B cell (primary cell): ENCODE measurements at places on chromosomes 7 and 10. TPM values are rescaled to one million over a fixed set of nuclear protein-coding genes. Genes with fewer than 3 reads are reported as not detected.

The MACC1 gene
- 4.9 and 6.2 TPM in 2 replicates for total RNA-seq

GRCh38 chr10:67670401-67670800 lies 25.6 kb downstream of the CTNNA3 start:
- H3K27ac ChIP-seq, result no peak overlapping the region
- H3K36me3 ChIP-seq, result no peaks in the 10 kb centered on the region
- no peak overlapping the region for H3K4me3 ChIP-seq
- DNase-seq, result no peak
- no peaks in the 10 kb centered on the region for H3K4me1 ChIP-seq
- peaks cover 3% of the 10 kb centered on the region for H3K27me3 ChIP-seq

- no peak overlapping the region for H3K27ac ChIP-seq
- no peak overlapping the region for H3K4me3 ChIP-seq
- no peaks in the 10 kb centered on the region for H3K4me1 ChIP-seq
- no peaks in the 10 kb centered on the region for H3K27me3 ChIP-seq
- DNase-seq, result no peak
Observed at GRCh38 chr7:112161253-112162141, 44.7 kb downstream of the DOCK4 start.

The MSANTD7 gene
- total RNA-seq, result 12.9 and 15.2 TPM in 2 replicates

- H3K27ac ChIP-seq, result no peak overlapping the region
- H3K27me3 ChIP-seq, result peaks cover 9% of the 10 kb centered on the region
- H3K4me3 ChIP-seq, result no peak overlapping the region
- no peaks in the 10 kb centered on the region for H3K36me3 ChIP-seq
Observed at GRCh38 chr10:10901906-10902305, 115.8 kb upstream of the CELF2 start.

The DPP6 gene
- total RNA-seq, result not detected in 2 replicates

GRCh38 chr10:131061216-131061615 lies 250.3 kb downstream of the TCERG1L start:
- no peaks in the 10 kb centered on the region for H3K36me3 ChIP-seq
- no peak for DNase-seq
- H3K27me3 ChIP-seq, result no peaks in the 10 kb centered on the region
- no peak overlapping the region for H3K27ac ChIP-seq

DNA sequence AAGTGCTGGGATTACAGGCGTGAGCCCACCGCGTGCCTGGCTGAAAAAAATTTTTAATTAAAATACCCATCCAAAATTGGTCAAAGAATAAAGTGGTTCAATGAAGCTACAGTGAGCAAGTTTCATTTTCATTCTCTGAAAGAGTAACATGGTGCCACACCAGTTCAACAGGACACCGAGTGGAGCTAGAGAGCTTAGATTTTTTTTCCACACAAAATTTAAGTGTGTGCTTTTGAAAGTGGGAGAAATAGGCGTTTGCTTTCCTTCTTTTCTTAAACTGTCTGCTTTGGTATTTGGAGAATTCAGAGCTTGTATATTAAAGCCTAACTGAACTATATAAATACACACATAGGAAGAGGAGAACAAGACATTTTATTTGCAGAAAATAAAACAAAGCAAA lies 43.4 kb downstream of the BPGM start:
- H3K4me1 ChIP-seq, result no peaks in the 10 kb centered on the region
- H3K4me3 ChIP-seq, result no peak overlapping the region
- H3K36me3 ChIP-seq, result no peaks in the 10 kb centered on the region
- no peaks in the 10 kb centered on the region for H3K27me3 ChIP-seq
- H3K27ac ChIP-seq, result no peak overlapping the region
- DNase-seq, result no peak
